ENCODE measurements at places on chromosomes 2 and 18. TPM values are rescaled to one million over a fixed set of nuclear protein-coding genes. Genes with fewer than 3 reads are reported as not detected.

Gene OTOS
- not detected for total RNA-seq

Gene TMEM131
- 27.4 TPM for total RNA-seq

Gene CHRND
- total RNA-seq: not detected

- DNase-seq: peak; percentile 53
These were observed 11.9 kb downstream of the IL18RAP start for GRCh38 chr2:102434655-102435381.

DNA sequence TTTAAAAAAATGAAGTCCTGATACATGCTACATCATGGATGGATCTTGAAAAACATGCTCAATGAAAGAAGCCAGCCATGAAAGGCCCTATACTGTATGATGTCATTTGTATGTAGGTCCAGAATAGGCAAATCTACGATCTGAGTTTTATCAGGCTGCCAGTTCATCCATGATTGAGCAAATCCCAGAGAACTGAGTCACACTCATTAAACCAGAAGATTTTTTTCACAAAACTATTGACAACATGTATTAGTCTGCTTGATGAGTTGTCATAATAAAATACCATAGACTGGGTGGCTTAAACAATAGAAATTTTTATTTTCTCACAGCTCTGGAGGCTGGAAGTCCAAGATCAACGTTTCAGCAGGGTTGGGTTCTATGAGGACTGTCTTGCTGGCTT lies 130.7 kb downstream of the MREG start:
- DNase-seq: no peak
